ENCODE measurements at places on chromosomes 5 and 9.

DNA sequence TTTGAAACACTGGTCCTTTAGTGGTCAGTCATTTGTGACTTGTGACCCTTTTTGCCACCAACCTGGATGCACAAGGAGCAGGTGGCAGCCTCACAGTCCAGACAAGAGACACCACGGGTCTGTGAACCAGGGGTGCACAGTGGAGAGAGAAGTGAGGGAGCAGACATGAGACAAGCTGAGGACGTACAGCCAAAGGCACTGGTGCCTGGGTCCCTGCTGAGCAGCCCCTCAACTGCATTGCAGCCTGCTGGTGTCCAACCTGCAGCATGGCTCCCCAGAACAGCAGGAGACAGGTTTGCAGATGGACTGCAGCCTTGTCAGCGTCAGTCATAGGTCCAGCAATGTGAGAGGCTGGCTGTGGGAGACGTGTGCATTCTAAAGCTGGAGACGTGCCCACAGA is 124.2 kb upstream of the FSTL4 start:
- no peak for DNase-seq

GRCh38 chr5:170277867-170278281 is 19.7 kb downstream of the LCP2 start:
- DNase-seq: no peak

DNA sequence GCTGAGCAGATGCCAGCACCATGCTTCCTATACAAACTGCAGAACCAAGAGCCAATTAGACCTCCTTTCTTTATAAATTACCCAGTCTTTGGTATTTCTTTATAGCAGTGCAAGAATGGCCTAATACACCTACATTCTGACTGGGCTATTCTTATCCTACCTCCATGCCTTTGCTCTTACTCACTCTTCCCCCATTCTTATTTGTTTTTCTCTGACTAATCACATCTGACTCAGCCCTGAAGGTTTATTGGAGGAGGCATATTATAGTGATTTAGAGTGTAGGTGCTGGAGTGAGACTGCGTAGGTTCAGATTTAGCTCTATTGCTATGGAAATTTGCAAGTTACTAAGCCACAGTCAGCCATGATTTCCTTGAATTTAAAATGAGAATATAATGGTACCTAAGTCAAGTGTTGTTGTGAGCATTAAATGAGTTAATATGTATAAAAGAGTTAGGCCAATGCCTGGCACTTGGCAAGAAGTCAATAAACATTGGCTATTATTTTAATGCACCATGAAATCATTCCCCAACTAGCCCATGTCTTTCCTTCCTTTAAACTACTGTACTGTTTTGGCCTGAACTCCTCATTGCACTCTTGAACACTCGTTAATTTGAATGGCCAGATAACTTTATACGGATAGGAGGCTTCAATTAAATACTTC is 531.2 kb upstream of the ZNF608 start:
- DNase-seq: no peak

DNA sequence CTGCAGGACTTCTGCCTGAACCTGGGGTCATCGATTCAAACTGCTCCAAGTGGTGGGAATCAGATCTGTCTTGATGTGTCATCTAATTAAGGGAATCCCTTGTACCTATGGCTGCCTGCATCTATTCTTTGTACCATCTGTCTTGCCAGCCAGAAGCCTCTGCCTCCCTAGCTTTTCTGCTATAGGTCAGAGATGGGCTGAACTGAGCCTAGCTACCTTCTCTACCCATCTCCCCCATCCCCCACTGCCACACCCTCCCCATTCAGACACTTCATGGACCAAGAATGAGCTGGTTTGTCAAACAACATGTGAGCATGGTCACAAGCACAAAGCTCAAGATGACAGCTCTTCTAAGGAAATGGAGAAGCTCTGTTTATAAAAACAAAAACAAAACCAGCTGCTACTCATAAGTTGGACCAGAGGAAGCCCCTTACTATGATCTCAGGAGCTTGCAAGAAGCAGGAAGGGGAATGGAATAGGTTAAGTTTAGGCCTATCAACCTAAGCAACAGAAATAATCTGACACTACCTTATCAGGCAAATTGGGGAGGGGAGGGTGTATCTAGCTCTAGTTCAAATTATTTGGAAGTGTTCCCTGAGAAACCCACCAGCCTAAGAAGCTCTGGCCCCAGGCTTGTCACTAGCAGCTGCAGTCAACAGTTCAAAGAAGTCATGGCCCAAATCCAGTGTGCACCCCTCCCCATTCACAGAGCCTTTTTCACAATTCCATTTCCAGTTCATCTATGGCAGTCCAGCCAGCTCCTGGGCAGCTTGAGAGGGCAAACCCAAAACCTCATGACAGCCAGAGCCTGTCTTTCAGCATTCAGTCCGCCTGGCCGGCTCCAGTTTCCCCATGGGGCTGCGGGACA is 29.9 kb downstream of the SKP1 start:
- DNase-seq: no peak

GRCh38 chr5:168978015-168978414 is 322.9 kb downstream of the SLIT3 start:
- DNase-seq: no peak

DNA sequence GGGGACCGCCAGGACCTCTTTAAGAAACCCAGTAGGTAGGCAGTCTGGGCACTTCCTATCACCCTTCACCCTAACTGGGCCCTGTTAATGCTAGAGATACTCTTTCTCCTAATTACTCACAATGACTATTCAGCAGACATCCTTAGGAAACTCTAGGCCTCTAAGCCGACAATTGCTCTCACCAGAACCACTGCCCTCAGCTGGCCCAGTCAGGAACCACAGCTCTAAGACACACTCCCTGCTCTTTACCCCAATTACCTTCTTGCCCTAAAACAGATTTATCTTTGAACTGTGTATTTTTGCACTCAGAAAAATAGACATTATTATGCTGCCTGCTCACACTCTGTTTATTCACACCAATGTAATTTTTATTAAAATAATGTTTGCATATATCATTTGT is 432.6 kb upstream of the SLC30A5 start:
- DNase-seq: no peak

GRCh38 chr9:83081846-83082245 is 18.9 kb upstream of the RASEF start:
- no peak for DNase-seq

- DNase-seq: no peak
Measured at GRCh38 chr5:149605998-149606724, 24.9 kb downstream of the ARHGEF37 start.

GRCh38 chr5:180739958-180740357 is at the start of gene OR2Y1:
TSS of gene OR2Y1 (minus strand) at chr5:180740058. CDS start at chr5:180740058, 0 bp downstream.
- no peak for DNase-seq

GRCh38 chr9:26176628-26177027 is 498.4 kb upstream of the TUSC1 start:
- DNase-seq: no peak

- no peak for DNase-seq
Measured at GRCh38 chr5:32445831-32446614, 1.5 kb upstream of the ZFR start.

DNA sequence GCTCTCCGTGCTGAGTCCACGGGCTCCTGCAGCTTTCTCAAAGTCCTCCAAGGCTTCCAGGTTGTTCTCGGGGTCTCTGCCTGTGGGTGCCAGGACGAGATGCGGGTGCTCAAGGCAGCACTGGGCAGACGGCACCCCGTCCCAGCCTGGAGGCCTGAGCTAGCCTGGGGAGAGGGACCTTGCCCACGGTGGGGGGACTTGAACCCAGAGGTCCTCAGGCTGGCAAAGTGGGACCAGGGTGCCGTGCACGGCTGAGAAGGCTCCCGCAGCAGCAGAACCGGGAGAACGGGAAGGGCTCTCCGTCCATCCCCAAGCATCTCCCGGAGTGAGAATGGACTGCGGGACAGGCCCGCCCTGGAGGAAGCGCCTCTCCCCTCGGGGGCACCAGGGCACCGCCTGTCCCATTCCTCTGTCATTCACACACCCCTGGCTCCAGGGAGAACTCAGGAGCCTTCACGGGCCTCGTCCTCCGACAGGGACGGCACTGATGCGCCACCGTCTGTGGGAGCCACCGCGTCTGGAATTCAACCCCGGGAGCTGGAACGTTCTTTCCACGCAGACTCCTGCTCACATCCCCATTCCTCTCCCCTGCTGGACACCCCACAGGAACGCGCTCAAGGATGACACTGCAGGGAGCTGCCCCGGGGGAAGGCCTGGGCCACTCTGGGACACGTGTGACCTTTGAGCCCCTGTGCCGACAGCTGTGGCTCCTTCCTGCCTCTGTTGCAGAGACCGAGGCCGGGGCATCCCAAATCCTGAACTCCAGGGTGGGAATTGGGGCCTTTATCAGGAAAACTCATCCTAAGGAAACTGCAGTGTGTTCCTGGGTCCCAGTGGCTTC is 16.3 kb upstream of the OBP2B start:
- no peak for DNase-seq

DNA sequence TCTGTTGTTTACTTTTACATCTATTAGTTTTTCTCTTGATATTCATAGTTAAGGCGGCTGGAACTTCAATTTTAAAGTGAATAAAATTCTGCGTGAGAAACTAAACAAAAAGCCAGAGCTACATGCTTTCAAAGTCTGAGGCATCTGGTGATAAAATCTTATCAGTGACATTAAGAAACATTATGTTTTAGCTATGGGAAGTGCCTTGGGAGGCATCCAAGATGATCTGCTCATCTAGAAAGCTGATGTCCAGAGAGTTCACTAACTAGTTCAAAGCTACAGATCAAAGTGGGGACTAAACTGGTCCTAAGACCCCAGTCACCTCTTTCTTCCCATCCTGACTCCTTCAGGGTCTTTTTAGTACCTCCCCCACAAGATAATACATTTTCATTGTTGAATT is 37.2 kb downstream of the MRPS27 start:
- no peak for DNase-seq

GRCh38 chr5:14339468-14339867 is 196.3 kb downstream of the TRIO start:
- DNase-seq: no peak

DNA sequence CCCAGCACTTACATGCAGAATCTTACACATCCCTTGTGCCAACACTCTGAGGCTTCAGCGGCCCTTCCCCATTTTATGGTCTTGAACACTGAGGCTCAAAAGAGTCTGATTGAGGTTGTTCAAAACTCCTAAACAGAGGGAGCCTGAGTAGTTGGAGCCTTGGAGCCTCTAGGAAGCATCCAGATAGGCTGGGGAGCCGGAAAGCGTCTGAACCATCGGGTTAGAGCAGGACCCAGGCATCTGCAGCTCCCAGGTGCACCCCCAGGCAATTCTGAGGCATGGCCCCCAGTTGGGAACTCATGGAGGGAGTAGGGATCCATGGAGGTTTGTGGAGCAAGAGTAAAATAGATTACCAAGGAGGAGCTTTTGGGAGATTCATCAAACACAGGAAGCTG is 3.8 kb downstream of the OLFML2A start:
- DNase-seq: no peak

- no peak for DNase-seq
Measured at GRCh38 chr9:36748322-36748899, 175.7 kb downstream of the MELK start.

DNA sequence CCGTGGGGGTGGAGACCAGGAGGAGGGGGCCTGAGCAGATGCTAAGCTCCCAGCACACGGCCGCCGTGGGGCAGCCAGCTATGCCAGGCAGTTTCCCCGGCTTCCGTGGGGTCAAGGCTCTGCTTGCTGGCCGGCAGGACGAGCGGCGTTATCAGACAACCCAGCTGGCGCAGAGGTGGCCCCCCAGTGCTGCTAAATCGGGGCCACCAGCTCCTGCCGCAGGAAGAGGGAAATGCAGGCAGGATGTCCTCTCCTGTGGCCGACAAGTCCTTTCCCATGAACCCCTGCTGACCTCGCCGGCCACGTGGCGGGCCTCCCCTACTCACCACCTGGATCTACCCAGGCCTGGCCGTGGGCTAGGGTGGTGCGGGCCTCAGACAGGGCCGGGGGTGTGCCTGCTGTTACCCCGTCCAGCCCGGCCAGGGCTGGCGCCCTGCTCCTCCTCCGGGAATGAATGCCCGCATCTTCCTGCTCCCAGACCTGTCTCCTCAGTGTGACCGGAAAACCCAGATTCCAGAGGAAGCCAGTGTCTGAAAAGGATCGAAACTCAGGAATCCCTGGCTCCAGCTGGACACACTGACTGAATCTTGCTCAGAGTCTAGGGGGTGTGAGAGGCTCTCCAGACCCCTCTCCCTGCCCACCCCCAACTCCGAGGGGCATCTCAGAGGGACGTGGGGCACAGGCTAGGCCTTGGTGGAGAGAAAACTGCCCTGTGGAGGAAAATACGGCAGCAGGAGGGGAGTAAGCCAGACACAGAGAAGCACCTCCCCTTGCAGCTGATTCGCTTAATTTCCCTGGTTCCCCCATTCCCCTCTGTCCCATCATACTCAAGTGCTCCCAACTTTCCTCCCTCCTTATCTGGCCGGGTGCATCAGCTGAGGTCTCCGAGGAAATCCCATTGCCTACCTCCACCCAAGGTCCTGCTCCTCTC is 3.9 kb downstream of the FLT4 start:
- no peak for DNase-seq

DNA sequence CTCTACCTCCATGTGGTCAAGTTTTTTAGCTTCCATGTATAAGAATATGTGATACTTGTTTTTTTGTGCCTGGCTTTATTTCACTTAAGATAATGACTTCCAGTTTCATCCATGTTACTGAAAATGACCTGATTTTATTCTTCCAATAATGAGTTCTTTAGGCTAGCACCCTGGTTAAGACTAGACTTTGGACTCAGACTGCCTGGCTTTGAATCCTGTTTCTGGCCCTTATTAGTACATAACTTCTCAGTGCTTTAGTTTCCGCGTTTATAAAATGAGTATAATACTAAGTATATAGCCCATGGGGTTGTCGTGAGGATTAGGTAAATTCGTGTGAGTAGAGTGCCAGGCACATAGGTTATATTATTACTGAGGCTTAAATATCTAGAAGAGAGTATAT is 18.5 kb downstream of the KIAA1958 start:
- DNase-seq: no peak

- DNase-seq: no peak
Measured at GRCh38 chr5:6407558-6408259, 29.4 kb upstream of the MED10 start.

DNA sequence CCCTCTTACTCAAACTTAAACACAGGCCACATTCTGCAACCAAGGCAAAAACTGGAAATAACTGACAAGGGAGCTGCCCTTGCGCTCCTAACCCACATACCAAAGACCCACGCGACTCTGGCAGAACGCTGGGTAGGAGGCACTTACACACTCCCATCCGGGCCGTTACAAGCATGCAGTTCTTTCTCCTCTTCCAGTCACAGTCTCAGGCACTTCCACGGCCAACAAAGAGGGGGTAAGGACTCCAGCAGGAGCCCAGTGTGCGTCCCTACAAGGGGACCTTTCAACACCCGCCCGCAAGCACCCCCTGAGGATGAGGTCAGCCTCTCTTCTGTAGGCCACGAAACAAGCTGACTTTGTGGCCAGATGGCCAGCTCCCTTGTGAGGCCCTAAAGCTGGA is 57.4 kb downstream of the SERINC5 start:
- DNase-seq: no peak

GRCh38 chr5:39933061-39933460 is 508.3 kb upstream of the DAB2 start:
- no peak for DNase-seq

- DNase-seq: no peak
Measured at GRCh38 chr5:141135718-141136266, 786 bp downstream of the PCDHB5 start.

GRCh38 chr5:33300209-33300742 is 140.5 kb upstream of the TARS1 start:
- no peak for DNase-seq

All from T-helper 1 cell (primary cell).